ENCODE measurements at places on chromosomes 5 and 9.

GRCh38 chr9:134671341-134672113, 29.9 kb downstream of the COL5A1 start:
- DNase-seq = no peak

GRCh38 chr5:151130922-151131891, 26.4 kb downstream of the ANXA6 start:
- DNase-seq = no peak

DNA sequence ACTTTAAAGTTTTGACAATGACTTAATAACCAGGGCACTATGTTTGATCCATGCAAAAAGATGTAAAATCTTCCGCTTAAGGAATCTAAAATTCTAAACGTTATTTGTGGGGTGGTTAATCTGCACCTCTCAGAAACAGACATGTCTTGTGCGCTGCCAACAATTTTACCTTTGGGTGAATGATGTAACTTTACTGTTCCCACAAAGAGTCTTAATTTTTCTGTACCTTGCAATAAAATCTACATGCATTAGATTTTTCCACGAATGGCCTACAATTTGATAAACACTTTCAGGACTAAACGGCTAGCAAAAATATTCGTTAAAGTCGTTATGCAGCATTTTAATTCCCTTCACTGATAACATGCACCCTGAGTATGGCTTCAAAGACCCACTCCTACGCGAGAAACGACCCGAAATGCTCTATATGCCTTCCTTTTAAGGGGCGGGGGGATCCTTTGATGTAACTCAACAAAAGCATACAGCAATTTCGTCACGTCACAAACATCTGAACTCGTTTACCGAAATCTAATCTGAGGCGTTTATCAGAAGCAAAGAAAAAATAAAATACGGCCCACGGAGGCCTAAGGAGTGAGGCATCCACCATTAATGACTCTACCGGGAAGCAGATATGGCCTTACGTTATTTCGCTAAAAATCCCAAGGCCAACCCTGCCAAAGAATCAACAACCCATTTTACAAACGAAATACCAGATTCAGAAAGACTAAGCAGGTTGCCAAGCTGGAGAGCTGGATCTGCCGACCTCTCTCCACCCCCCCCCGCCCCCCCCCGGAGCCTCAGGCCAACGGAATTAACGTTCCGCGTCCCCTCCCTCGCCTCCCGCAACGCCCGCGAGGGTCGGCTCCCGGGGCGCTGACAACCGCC, 621 bp downstream of the AK6 start:
- no peak for DNase-seq

DNA sequence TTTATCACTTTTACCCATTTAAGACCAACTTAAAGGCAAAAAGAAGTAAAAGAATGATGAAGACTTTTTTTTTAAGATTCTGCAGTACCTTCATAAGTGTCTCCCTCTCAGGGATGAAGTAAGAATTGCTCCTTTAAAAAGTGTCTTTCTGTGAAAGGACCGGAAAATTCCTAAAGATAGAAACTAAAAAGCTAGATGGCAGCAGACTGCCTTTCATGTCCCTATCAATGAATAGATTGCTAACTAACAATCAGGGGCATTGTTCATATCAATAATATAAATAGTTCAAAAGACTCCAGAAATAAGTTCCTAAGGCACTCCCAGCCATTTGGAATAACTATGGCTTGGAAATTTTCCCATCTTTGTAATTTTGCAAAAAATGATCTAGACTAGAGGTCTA, 558.0 kb downstream of the PDE4D start:
- DNase-seq = no peak

DNA sequence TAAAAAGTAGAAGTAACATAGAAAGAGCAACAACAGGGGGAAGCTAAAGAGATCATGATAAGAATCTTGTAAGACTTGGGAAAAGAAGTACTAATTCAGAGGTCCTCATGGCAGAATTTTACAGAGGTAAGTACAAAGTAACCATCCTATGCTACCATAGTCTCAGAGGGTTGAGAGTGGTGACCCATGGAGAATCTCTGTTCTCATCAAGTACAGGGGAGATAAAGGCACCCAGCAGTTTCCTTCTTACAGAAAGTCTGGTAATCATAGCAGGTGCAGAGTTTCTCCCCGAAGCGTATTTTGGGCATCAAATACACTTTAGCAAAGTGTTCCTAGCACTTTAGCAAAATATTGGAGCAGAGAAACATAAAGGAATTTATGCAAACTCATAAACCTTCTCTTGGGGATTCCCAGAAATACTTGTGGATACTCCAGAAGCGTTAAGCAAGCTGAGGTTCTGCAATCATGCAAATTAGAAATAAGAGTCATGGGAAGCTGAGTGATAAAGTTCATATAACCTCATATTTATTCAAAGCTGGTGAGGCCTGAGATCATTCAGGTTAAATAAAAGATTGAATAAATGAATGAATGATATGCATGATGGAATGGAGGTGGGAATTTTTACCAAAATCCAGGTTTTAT, 101.0 kb upstream of the SMC2 start:
- DNase-seq = no peak

DNA sequence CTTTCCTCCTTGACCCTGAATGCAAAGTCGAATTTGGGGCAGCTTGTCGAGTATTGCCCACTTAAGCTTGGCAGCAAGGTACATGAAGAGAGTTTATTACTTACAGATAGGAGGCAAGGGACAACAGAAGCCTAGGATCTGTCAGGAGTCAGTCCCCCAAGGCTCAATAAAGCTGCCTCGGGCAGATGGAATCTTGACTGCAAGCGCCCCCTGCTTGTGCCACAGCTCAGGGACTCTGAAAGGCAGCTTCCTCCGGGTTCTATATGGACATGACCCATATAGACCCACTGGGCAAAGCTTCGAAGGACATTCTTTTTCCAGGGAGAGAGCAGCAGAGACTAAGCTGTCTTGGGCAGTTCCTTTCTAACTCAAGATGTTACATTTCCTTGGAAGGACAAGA, 971.5 kb downstream of the EFNA5 start:
- no peak for DNase-seq

DNA sequence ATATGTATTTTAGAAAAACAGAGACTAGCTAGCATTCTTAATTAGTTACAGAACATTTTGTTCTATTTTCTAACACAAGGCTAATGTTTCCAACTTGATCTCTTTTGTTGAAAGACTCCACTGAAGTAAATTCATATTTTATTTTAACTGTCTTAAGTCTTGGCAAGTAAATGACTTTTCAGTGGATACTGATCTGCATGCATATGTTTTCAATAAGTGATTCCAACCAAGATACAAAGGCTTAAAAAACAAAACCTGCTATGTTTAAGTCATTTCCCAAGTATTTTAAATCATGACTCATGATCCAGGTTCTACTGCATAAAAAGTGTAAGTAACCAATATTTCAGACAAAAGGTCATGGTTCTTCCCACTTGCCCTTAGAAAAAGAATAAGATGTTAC, 5.7 kb downstream of the CDO1 start:
- DNase-seq = no peak

- no peak for DNase-seq
Measured at GRCh38 chr5:175788155-175788787, 83.1 kb upstream of the CPLX2 start.

GRCh38 chr5:71924980-71925379, 182.3 kb upstream of the MAP1B start:
- DNase-seq = no peak

DNA sequence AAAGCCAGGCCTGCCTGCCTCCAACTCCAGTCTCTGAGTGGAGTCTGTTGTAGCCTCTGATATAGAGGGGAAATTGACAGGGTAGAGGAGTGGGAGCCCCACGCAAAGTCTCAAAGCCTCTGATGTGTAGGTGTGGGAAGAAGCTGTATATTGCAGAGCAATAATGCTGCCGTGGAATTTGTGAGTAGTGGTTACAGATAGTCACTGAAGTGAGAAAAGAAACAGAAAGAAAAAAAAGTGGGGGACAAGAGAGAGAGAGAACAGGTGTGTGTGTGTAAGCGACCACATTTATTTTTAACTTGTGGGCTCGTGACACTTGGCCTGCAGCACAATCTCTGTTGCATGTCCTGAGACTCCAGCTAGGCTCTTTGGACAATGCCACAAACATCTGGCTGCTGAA, 227.8 kb downstream of the NSG2 start:
- no peak for DNase-seq

GRCh38 chr5:151060742-151061141, 20.1 kb downstream of the TNIP1 start:
- no peak for DNase-seq

- no peak for DNase-seq
Measured at GRCh38 chr9:124808246-124808956, 31.5 kb downstream of the OLFML2A start.

- DNase-seq = no peak
Measured at GRCh38 chr5:168790671-168791250, 211.6 kb upstream of the PANK3 start.

GRCh38 chr9:25814023-25814422, 135.8 kb upstream of the TUSC1 start:
- DNase-seq = no peak

DNA sequence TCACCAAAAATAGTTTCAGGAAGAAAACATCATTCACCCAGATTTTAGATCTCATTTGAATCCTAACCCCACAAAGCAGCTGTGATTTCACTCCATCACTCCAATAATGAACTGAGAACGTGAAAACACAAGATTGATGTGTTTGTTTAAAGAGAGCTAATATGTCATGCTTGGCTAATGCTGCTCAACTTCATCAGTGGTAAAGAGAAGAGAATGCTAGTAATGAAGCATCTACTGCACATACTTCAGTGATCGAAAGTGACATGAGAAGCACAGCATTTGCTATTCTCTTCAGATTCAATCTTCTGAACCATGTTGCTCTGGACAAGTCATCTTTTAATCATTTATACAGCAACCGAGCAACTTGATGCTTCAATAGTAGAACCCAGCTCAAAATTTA, 874.7 kb downstream of the EFNA5 start:
- DNase-seq = no peak

- DNase-seq = no peak
Measured at GRCh38 chr5:107673039-107673367, 2.3 kb upstream of the EFNA5 start.

DNA sequence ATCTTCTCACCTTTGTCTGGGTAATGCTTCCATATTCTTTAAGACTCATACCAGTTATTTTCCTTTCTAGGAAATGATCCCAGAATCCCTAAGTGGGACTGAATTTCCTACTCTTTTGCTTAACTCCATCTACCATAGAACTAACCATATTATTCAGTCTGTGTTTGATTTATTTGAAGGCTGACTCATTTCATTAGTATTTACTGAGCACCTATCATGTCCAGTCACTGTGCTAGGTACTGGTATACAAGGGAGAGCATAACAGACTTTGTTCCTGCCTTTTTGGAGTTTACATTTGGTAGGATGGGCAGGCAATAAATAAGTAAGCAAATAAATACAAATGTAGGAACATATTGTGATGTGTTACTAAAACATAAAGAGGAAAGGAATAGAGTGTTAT, 4.3 kb downstream of the NPR2 start:
- DNase-seq = no peak

- no peak for DNase-seq
Measured at GRCh38 chr5:41334758-41335157, 121.4 kb upstream of the C6 start.

DNA sequence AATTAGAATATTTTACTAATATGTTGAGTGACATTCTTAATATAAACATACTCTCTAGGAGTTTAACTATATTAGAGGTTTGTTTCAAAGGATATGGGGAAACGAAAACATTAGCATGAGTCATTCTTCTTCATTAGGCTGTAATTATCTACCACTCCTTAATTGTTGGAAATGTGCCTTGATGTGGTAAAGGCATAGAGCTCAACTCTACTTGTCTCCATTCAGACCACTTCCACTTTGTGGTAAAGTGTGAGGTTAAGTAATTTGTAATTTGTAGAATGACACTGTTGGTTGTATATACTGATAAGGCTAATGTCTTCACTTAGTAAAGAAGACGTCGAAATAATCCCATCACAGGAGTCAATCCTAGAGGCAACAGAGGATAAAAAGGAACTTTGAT, 58.1 kb downstream of the HAPLN1 start:
- no peak for DNase-seq

DNA sequence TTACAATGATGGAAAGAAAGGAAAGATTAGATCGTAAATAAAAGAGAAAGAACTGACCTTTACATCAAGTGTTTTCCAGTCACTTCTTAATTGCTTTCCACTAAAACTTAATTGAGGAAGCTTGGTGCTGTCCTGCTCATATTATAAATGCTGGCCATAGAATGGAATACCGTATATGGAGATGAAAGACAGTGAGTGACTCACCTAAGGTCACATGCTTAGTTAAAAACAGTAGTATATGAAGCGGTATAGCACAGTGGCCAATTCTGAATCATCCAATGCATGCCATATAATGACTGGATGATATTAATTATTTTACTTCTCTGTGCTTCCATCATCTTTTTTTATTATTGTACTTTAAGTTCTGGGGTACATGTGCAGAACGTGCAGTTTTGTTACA, 482.4 kb upstream of the SGCD start:
- DNase-seq = no peak

- DNase-seq = no peak
Measured at GRCh38 chr5:85340790-85341189, 956.1 kb upstream of the EDIL3 start.

DNA sequence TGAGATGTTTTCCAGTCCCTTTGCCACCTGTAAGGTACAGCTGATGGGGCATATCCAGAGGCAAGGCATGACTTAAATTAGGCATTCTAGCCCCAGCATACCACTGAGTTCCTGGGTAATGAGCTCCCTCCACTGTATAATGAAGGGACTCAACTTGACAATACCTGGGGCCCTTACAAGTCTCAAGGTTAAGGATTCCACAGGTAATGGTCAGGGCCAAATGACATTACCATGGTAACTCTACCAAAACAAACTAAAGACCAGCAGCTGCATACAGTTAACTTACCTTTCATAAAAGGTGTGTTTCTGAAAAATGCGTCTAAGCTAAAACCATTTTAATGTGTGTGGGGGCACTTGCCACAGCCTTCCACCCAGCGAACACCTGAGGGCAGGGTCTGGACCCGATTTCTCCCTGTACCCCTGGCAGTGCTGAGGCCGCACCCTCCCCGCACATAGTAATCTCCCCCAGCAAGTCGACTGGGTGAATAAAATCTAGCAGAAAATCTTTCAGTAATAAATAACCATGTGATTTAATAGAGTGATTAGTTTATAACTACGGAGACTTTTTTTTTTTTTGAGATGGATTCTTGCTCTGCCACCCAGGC, 24.2 kb downstream of the CCDC69 start:
- no peak for DNase-seq

- no peak for DNase-seq
Measured at GRCh38 chr5:17306726-17307091, 89.3 kb downstream of the BASP1 start.

GRCh38 chr9:123058834-123059233, 25.4 kb downstream of the GPR21 start:
- no peak for DNase-seq

GRCh38 chr5:168750926-168751325, 171.8 kb upstream of the PANK3 start:
- no peak for DNase-seq

All from stimulated activated effector memory CD8-positive, alpha-beta T cell treated with anti-CD3 and anti-CD28 coated beads, Interleukin-12 subunit alpha, Interleukin-12 subunit beta, amount 100 ng/mL, for 72 hours (primary cell).